NCI-H187 (cell line): ENCODE measurements at places on chromosomes 5 and 9.

DNA sequence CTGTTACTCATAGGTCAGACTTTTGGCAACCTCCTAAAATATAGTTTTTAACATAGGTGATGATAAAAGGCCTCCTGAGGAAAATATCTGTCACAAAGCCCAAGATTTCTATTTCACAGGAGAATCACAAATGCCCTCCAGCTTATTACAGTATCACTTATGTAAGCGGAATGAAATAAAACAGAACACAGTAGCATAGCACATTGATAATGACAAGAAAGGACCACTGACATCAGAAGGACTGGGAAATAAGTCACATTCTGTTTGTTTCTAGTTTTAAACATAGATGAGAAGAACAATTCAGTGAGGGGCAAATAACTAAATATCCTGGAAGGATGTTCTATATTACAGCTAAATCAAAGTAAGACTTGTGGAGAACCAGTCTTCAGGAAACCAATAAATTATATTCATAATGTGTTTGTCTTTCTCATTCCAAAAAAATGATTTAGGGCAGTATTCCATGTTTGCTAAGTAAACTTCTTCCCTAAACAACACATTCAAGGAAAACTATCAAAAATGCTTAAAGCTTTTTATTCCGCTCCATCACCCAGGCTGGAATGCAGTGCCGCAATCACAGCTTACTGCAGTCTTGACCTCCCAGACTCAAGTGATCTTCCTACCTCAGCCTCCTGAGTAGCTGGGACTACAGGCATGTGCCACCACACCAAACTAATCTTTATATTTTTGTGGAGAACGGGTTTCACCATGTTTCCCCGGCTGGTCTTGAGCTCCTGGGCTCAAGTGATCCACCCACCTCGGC is 20.8 kb upstream of the CTNNAL1 start:
- no peak for DNase-seq

DNA sequence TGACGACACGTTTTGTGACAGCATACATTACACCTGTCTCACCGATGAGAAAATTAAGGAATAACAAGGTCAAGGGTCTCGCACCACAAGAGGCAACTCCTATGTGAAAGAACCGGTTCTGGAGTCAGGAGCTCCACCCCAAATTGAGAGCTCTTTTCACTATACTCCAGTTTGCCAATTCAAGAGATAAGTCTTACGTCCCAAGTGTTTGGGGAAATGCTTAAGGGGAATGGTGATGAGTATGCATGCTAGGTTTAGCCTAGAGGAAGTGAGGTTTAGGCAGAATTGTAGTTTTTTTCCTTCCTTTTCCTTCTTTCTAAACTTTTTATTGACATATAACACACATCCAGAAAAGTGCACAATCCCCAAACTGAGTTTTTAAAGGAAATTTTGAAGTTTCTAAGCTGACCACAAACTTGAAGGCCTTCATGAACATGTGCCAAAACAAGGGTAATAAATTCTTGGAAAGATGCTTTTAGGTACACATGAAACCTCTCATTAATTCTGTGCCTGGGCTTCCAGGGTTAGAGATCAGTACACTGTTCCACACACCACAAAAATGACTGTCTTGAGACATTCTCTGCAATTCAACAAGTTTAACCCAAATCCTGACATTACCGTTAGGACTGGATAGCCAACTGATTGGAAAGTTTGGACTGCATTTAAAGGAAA is 127.6 kb upstream of the SLC1A3 start:
- no peak for DNase-seq

- DNase-seq = no peak
Measured at GRCh38 chr5:42626462-42626861, 130.2 kb upstream of the CCDC152 start.

DNA sequence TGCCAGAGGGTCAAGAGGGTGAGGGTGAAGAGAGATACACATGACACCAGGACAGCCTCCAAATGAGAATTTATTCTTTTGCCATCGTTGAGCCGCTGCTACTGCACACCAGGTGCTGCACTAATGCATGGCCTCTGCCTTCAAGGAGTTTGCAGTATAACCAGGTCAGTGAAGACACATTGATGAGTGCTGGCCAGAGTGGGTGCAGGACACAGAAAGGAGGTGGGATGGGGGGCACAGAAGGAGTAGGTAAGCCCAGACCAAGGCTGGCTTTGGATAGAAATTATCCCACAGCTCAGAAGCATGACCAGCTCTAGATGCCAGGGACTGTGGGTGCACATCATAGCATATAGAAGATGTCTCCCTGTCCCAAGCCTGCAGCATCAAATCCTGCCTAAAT is 38.0 kb downstream of the FOXI1 start:
- DNase-seq = no peak

GRCh38 chr5:28104080-28104479 is 1065.7 kb upstream of the CDH9 start:
- DNase-seq = no peak

DNA sequence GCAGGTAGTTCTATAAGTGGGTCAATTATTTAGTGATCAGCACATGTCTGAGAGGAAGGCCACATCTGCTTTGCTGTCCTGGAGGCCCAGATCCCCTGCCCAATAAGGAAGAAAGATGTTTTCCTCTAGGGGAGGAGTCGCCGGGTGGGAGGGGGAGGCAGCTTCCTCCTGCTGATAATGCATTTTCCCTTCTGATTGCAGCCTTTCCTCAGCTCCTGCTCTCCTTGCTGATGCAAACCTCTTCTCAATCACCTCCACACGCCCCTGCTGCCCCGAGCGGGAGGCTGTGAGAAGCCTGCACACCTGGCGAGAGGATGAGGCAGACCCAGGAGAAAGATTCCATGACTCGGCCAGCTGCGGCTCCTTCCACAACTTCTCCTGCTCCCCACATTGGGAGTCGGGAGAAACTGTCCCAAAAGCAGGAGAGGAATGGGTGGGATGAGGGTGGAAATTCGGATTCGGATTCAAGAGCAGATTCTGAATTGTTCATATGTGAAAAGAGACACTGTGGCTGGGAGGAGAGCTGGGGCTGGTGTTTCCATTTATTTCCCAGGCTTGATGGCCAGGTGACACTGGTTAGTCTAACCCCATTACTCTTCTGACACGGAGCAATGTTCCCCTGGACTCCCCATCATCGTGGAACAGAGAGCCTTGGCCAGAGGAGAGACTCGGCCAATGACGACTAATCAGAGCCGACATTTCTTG is 6.8 kb upstream of the NTNG2 start:
- no peak for DNase-seq

DNA sequence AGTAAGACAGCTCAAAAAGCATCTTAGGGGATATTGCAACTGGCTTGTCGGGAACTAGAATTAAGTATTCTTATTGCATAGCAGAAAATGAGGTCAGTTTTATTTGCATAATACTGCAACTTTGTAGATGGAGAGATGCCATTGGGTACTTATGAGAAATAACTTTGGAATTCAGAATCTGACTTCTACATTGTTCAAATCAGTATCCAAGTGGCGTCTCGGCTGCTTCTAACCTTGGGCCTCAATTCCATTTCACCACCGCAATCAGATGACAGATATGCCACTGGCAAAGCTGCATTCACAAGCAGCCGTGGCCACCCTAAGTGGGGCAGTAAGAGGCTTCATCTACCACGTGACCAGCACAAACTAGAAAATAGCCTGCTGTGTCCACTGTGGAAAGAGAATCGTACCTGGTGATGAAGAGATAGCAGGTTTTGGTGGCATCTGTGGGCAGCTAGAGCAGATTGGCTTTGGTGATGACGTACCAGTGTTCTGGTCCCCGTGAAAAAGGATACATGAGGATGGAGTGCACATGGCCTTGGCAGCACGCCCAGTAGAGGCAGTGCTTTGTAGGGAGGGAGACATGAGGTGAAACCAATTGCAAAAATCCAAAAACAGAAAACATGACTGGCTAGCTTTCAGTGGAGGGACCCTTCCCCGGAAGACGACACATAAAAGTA is 116.6 kb downstream of the KLHL3 start:
- DNase-seq = no peak

DNA sequence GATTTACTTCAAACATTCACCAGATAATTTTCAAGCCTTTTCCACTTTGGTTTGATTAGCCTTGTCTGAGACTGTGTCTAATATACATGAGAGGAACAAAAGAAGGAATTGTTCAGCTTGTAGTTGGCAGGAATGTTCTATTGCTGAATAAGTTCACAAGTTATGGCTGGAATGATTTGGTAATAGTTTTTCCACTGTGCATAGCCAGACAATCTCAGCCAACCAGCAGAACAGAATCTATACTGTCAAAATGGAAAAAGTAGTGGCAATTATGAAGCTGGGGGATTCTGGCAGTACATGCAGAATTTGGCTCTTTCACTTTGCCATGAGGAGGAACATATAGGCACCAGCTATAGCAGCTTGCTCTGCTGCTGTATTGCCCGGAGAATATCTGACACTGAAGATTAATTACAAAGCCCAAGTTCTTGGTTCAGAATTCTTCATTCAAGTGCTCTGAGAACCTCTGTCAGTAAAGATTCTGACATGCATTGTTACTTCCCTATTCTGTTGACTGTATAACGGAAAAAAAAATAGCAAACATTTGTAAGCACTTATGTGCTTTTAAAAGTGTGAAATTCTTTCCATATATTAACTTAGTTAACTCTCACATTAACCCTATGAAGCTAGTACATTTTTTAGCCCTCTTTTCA is 150.6 kb downstream of the PRR16 start:
- DNase-seq = no peak

DNA sequence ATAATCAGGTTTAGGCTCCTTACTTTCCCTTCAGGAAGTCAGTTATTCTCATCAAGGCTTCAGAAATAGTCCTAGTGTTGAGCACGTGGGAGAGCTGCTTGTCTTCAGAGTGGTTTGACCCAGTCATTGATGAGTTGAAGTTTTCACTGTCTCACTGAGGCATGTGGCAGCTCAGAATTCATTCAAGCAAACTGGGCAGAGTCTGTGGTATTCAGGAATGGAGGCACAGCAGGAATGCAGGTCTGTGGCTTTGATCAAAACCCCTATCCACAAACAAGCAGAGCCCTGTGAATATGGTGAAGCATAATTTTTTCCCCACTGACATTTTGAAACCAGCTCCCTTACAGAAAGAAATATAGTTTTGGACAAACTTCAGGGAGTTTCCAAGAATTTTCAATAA is 207.3 kb downstream of the CD180 start:
- no peak for DNase-seq

- no peak for DNase-seq
Measured at GRCh38 chr9:96567203-96567700, 52.4 kb downstream of the CDC14B start.

GRCh38 chr9:132651259-132651658 is 18.5 kb downstream of the DDX31 start:
- DNase-seq = no peak

- no peak for DNase-seq
Measured at GRCh38 chr5:124745928-124746915, at the start of gene ZNF608. ZNF608 (minus strand) TSS chr5:124746639; CDS start chr5:124744989, 1,650 bp downstream.

DNA sequence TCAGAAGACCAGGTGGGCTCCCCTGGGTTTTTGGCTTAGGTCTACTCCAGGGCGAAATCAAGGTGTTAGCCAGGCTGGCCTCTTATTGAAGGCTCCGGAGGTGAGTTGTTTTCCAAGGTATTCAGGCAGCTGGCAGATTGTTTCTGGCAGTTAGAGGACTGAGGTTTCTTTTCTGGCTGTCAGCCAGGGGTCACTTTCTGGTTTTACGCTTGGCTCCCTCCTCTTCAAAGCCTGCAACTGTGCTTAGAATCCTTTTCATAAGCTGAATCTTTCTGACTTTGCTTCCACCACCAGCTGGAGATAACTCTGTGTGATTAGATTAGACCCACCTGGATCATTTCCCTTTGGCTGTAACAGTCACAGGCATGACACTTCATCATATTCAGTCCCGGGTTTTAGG is 24.6 kb downstream of the RFK start:
- DNase-seq = peak; percentile 75

GRCh38 chr9:30524311-30524710 is 1860.1 kb upstream of the ACO1 start:
- DNase-seq = no peak

DNA sequence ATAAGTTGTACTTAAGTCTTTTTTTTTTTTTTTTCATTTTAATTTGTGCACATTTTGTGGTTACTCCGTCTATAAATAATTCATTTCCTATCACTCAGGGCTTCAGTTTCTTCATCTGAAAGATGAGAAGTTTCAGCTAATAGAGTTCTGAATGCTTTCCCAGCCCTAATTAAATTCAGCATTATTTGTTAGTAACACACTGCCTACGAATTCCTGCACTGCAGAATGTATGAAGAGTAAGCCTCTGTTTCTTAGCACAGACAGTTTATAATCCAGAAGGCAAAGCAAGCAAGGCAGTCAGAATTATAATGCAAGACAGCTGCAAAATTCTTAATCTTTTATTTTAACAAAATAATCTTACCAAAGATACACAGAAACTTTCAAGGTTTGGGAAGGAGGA is 138.0 kb upstream of the GHR start:
- no peak for DNase-seq

DNA sequence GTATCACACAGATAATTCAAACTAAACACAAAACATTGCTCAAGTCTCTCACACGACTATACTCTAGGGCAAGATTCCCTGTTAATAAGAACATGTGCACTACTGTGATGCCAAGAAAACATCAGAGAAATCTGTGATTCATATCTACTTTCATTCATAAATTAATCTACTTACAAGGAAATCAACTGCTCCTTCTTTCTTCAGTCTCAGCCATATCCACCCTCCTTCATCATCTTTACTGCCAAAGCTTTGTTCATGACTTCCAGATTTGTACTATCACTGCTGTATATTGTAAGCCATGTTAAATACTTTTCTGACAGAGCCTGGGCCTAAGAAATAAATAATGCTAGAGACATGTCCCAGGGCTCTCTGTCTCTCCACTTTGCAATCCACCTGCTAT is 35.1 kb downstream of the CTNNAL1 start:
- no peak for DNase-seq

- no peak for DNase-seq
Measured at GRCh38 chr9:14029806-14030374, 284.1 kb downstream of the NFIB start.
